NCI-H2107 (cell line): ENCODE measurements at places on chromosomes 2 and 18.

DNA sequence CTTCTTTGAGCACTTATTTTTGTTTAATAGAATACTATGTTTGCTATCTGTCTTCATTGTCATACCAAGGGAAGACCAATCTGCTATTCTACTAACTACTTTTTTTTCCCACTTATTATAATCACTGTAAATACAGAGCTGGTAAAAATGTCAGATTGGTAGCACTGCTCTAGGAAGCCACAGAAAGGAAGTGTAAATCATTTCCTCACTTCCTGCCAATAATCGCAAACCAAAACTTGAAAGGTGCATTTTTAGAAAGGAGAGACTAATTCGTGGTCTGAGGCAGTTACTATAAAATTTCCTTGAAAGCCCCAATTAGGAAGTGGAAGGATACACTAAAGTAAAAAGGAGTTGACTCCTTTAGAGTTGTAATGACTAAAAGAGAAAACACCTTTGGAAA is 13.9 kb upstream of the THSD7B start:
- no peak for DNase-seq

DNA sequence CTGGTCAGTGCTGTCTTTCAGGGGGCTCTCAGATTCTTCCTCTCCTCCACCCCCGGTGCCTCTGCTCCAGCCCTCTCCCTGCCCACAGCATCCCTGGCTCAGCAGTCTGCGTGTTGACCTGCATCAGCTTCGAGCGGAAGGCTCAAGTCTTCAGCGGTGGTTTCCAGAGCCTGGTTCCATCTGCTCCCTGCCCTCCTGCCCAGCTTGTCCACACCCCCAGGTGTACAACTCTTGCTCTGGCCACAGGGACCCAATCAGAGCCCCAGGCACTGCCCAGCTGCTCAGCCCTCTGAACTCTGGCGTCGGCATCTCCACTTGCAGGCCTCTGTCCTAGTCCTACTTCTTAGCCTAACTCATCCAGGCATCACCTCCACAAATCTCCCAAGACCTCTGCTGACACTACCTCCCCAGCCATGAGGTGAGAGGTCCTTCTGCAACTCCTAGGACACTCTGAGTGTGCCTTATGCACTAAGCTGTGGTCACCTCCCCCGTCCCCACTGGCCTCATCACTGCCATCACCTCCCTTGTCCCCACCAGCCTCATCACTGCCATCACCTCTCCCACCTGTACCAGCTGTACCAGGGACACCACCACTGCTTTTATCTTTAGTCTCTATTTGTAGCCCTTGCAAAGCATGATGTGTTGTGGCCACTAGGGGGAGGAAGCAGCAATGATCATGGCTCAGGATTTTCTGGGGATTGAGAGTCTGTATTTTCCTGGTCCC is 60.9 kb downstream of the EDAR start:
- no peak for DNase-seq

- peak; percentile 2 for DNase-seq
Measured at GRCh38 chr2:112121682-112122254, 16.4 kb upstream of the FBLN7 start.

DNA sequence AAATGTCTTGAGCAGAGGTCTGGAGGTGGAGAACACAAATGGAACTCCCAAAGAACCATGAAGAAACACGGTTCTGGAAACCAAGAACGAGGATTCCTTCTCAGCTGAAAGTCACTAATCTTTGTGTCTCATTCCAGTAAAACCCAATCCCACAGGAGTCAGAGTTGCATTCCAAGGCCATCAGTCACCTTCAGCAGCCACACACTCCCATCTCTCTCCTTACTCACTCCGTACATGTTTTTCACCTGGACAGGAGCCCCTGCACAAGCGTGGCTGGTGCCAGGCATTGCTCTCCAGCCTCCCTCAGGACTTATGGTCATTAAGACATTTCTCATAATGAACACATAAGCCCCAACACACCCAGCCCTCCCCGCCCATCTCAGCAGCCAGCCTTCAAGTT is 175.4 kb upstream of the SIX2 start:
- DNase-seq = no peak

GRCh38 chr2:20661421-20662307 is 5.3 kb upstream of the GDF7 start:
- DNase-seq = peak; percentile 13

DNA sequence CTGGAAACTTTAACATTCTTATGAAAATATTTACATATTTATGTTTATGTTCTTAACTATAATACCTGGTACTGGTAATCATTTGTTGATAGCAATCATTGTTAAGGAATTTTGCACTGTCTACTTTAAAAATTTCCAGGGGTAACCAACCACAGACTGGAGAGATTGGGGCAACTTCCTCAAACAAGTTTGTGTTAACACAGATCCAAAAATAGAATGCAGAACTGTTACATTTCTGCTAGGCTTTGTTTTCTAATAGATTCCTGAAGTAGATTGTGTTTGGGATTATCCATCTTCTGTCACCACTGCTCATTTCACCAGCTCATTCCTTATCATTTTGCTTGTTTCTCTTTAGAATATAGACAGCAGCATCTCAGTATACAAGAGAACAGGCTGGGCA is 23.7 kb downstream of the RNF125 start:
- DNase-seq = no peak

DNA sequence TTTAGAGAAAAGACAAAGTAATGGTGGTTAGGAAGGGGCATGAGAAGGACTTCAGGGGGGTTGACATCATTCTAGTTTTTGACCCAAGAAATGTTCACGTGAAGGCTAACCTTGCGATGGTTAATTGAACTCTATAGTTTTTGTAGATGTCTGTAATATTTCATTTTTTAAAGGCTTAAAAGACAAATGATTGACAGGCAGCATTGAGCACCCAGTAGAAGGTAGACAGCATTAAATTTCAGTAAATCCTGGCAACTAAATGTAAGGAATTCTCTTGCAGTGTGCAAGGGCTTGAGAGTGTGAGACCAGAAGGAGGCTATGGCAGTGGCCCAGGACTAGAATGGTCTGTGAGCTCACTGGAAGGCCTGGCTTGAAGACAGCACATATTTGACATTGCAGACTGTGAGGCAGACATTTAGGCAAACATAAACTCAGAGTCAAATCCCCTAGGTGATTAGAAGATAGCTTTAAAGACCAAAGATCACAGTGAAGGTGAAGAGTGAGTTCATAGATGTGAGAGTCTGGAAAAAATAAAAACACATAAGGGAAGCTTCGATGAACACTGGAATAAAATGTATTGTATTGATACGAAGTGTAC is 100.1 kb upstream of the MAP4K4 start:
- DNase-seq = no peak

DNA sequence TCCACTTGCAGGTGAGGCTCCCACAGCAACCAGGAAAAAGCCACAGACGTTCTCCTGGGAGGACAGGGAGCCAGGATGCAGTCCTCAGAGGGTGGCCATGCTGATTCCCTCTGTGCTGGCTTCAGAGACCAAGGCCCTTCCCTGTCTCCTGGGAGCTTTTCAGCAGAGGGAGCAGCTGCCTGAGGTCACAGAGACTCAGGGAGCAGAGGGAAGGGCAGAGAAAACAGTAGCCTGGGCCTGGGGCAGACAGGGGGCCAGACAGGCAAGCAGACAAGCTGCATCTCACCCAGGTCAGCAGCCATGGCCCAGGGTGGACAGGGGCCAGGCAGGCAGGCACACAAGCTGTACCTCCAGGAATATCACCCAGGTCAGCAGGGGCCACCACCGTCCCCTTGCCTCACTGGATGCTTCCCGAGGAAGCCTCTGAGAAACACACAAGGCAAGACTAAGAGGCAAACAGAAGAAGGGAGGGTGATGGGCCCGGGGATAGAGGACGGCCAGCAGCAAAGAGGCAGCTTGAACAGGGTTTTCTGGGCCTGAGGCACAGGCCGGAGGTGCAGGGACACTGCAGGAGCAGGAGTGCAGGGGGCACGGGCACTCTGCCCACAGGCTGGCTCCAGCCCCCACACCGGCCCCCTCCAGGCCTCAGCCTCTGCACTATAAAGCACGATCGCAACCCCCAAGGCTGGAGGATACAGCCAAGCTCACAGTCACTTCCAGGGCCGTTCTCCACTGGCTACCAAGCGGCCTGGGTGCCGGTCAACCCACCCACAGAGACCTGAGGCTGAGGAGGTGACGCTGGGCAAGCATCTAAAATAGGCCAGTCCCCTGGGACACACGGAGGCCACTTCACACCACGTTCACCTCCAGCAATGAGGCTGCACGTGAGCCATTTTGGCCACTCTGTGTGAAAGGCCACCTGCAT is 6.1 kb downstream of the SLC66A2 start:
- DNase-seq = peak; percentile 50

DNA sequence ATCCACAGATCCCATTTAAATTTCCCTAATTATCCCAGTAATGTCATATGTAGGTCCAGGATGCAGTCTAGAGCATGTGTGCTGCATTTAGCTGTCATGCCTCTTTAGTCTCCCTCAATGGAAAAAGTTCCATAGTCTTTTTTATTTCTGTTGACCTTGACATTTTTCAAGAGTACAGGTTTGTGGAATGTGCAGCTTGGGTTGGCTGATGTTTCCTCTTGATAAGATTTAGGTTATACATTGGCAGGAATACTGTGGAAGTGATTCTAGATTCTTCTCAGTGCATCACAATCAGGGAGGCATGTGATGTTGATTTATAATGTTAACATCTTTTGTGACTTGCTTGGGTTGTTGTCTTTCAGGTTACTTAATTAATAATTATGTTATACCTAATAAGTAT is 42.5 kb downstream of the PPM1B start:
- DNase-seq = no peak

DNA sequence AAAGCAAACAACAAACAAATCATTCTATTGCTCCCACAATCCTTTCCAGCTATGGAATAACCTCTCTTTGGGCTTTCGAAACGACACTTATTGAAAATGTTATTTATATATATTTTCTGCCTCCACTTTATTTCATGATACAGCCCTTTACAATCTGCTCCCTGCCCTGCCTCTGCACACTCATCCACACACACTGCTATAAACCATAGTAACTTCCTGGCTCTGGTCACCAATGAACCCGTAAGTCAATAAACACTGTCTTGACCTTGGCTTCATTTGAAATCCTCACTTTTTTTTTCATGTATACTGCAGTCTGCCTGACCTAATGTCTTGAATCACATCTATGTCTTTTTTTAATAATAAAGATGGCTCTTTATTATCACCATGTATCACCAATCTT is 161.5 kb downstream of the SLC39A10 start:
- DNase-seq = no peak

- DNase-seq = no peak
Measured at GRCh38 chr18:37964885-37965571, 399.4 kb upstream of the CELF4 start.

- no peak for DNase-seq
Measured at GRCh38 chr2:151852260-151853069, 24.2 kb upstream of the ARL5A start.

GRCh38 chr2:3727397-3728045 is 24.1 kb downstream of the DCDC2C start:
- no peak for DNase-seq

DNA sequence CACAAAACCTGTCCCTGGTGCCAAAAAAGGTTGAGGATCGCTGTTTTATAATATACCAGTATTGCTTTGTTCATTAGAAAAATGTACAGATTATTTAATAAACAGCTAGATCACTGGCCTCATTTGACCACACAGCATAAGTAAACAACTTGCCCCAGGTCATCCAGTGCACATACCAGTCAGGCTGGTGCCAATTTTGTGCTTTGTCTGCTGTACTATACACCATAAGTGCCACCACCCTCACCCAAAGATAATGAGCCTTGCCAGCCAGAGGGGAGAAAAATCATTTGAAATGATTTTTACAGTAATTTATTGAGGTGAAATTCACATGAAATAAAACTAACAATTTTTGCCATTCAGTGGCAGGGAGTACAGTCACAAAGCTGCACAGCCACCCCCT is 202.2 kb upstream of the TWIST2 start:
- DNase-seq = no peak

DNA sequence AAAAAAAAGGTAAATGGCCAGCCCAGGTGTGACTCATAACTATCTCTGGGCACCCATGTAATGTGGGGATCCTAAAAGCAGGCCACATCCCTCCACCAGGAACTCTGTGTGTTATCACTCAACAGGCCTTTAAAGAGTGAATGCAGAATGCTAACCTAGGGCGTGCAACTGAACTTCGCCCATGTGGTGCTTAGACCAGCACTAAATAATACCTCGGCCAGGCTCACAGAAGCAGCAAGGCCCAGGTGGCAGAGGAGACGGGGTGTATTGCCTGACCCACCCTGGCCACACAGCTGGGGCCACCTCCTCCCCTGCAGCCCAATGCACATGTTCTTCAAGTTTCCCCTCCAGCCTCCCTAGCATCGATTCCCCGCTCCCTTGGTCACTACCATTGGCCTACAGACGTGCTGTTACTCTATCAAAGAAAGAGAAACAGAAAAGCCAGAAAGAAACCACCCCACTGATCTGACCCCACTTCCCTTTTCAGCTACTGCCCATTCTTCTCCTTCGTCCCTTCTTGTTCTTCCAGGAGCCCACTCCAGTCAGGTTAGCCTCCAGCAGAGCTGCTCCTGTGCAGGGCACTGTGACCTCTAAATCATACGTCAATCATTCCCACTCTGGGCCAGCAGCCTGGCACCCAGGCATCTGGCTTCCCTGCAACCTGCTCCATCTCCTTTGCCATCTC is 22.0 kb downstream of the FAM178B start:
- no peak for DNase-seq

DNA sequence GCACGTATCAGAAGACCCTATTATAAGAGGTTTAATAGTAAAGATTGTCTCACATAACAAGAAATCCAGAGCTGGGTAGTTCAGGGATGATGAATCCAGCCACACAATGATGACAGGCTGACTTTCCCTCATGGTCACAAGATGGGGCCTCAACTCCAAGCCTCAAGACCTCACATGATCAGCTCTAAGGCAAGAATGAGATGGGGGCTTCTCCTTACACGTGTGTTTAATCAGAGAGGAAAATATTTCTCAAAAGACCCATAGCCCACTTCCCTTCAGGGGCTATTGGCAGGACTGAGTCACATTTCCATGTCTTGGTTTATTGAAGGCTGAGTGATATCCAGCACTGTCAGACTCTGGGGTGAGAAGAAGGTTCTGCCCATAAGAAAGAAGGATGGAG is 100.2 kb upstream of the FOSL2 start:
- DNase-seq = no peak
